ENCODE measurements at places on chromosomes 4 and X.
A peak's percentile ranks its signal among the peaks of the same experiment; 100 is the strongest.

GRCh38 chrX:1427756-1428155 lies 25.0 kb downstream of the ASMTL start:
- no peak for DNase-seq

GRCh38 chrX:134377537-134377936 lies 82.4 kb upstream of the HPRT1 start:
- DNase-seq = no peak

DNA sequence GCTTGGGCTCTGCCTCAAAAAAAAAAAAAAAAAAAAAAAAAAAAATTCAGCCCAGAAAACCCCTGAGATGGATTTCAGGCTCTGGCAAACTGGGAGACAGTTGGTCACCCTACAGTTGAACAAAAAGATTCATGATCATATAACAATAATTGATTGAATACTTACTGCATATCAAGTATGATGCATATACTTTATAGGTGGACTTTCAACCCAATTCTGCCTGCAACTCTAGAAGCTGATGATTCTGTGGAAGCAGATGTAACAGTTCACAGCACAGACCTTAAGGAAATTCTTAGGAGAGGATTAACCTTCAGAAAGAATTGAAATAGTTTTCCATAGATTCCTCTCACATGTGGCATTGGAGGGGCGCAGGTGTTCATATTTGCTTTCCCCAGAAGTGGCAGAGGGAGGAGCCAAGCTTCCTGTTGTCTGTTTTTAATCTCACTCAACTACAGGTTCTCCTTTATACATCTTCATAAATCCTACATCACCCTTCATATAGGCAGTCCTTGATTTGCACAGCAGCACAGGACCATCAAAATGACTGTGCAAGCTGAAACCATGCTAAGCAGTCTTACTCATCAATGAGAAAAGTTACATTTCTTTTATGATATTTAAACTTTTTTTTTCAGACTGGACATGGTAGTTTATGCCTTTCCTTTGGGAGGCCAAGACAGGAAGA lies 149.4 kb upstream of the KLF3 start:
- DNase-seq = no peak

DNA sequence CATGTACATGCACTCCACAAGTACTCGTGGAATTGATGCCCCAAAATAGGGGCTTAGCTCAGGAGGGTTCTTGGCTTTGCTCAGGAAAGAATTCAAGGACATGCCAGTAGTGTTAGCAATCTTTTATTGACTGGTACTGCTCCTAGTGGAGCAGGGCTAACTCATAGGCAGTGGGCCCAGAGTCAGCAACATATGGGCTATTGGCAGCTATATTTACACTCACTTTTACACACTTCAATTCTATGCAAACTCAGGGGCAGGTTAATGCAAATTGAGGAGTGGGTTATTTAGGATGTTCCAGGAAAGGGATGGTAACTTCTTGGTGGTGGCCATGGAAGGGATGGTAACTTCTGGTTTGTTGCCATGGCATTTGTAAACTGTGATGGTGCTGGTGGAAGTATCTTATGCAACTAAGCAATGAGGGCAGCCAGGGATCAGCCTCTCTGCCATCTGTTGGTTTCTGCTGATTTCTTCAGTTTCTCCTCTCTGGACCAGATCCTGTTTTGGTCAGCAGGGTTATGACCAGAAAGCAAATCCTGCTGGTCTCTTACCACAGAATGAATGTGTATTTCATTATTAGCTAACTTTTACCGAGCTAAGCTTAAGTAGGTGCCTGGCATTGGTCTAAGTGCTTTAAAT lies 69.2 kb upstream of the FAT1 start:
- DNase-seq = no peak

GRCh38 chr4:168163106-168163505 lies 70.8 kb downstream of the ANXA10 start:
- DNase-seq = no peak

DNA sequence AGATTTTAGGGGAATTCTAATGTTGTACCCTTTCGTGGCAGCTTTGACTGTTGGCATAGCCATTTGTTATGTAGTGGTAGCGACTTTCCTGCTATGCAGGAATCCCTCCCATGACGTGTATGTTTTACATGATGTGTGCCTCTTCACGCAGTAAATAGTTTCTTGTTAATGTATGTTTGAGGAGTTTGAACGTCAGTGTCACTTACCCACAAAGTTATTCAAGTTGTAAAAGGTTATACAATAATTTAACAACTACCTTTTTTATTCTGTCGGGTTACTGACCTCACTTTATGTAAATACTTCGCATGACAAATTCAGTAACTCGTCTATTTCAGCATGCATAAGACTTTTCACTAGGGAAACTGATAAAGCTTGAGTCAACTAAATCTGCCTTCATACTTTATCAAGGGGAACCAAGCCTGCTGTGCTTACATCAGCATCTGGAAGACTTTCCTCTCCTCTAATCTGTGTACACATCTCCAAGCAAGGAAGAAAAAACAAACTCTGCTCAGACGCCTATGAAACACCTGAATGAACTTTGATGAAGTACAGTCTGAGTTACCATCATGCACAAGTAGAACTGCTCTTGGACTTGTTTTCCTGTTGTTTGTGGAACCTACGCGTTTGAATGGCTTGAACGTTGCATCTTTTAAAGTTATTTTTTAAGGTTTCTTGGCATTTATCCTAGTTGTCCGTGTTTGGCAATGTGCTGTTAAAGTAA lies 61.2 kb downstream of the SLC9A6 start:
- DNase-seq = no peak

- DNase-seq = no peak
These were observed 63.8 kb upstream of the ATOH1 start for GRCh38 chr4:93764639-93765246.

- DNase-seq = no peak
These were observed 56.3 kb downstream of the ENOX2 start for GRCh38 chrX:130846746-130847145.

GRCh38 chr4:95181243-95181995 lies 367.4 kb downstream of the UNC5C start:
- no peak for DNase-seq

- no peak for DNase-seq
These were observed 50.5 kb upstream of the NDST3 start for GRCh38 chr4:117983541-117984365.

DNA sequence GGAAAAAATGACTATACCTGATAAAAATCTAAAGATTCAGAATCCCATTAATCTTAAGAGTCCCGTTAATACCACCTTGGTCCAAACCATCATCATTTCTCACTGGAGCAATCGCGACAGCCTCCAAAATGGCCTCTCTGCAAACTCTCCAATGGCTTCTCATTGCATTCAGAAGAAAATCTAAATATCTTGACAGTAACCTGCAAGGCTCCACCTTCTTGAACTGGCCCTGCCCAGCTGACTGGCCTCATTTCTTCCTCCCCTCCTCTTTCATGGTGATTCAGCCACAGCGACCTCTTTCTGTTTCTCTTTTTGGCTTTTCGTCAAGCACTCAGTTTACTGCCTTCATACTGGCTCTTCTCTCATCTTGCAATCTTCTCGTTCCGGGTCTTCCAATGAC lies 56.2 kb upstream of the GPRIN3 start:
- no peak for DNase-seq

- peak; percentile 66 for DNase-seq
These were observed 17.4 kb downstream of the IRAK1 start for GRCh38 chrX:154002215-154002719.

DNA sequence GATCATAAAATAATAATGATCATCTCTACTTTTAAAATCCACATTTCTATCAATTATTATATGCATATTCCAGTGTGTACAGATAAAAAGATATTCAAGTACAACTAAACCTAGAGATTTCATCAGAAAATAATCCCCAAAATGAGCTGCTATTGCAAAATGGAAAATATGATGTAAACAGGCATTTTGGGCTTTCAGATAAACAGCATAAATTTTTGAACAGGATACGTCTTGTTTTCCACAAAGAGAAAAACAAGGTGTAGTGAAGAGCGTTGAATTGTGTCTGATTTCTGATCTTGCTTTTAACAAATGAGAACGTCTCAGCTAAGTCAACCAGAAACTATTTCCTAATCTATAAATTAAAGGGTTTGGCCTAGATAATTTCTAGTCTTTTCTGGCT lies 349.6 kb upstream of the FTHL17 start:
- no peak for DNase-seq

DNA sequence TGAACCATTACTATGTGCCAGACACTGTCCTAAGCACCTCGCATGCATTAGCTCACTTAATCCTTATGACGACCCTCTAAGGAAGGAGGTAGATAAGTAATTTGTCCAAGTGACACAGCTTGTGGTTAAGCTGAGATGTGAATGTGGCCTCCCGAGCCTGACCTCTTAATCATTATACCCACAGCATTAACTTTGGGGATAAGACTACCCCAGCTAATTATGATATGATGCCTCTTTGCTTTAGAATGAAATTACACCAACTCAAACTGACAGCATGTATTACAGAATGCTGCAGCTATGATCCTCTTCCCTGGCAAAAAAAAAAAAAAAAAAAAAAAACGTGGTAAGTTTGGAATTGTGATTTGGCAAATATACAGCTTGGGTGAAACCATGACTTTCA lies 53.5 kb downstream of the APBB2 start:
- no peak for DNase-seq

- no peak for DNase-seq
These were observed 112.0 kb downstream of the CFAP299 start for GRCh38 chr4:80447493-80447892.

DNA sequence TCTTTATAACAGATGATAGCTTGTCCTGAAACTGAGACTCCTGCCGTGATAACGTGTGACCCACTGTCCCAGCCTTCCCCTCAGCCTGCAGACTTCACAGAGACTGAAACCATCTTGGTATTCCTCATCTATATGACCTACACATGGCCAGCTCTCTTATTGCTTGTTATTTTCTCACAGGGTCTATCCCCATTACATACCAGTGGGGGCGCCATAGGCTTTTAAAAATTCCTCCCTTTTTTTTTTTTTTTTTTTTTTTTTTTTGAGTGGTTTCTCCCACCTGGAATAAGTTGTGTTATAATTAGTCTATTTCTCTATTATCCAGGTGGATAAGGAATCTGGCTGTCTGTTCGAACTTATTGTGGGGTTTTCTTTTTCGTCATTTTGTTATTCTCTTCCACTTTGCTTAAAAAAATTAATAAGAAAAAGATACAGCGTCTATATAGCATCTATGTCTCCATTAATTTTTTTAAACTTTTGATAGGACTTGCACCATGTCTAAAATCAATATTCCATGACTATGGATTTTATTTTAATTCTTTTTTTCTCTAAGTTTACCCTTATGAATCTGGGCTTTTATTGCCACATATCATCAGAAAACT lies 47.2 kb downstream of the GYG2 start:
- DNase-seq = no peak

Data from NCI-H1436 treated with DMSO at 0.1 percent for 48 hours (cell line).